ENCODE measurements at places on chromosomes 5 and 9.
A peak's percentile ranks its signal among the peaks of the same experiment; 100 is the strongest.

- DNase-seq, result no peak
Measured at GRCh38 chr5:153340738-153341137, 149.7 kb upstream of the GRIA1 start.

GRCh38 chr9:19554529-19554928 is 145.7 kb downstream of the ACER2 start:
- DNase-seq, result no peak

DNA sequence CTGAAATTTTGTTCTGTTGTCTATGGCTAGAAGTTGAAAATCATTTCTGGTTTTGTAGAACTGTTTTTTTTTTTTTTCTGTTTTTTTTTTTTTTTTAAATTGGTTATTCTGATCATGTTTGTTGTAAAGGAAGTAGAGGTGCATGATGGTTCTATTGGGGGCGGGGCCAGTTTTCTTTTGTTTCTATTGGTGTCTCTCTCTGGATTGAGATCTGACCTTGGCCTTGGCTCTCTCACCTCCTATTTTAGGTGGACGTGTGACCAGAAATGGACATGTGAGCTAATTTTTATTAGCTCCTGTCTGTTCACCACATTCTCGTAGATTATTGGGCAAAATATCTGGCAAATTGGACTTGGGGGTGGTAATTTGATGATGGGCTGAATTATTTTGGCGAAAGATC is 3.2 kb downstream of the ZNF618 start:
- no peak for DNase-seq

DNA sequence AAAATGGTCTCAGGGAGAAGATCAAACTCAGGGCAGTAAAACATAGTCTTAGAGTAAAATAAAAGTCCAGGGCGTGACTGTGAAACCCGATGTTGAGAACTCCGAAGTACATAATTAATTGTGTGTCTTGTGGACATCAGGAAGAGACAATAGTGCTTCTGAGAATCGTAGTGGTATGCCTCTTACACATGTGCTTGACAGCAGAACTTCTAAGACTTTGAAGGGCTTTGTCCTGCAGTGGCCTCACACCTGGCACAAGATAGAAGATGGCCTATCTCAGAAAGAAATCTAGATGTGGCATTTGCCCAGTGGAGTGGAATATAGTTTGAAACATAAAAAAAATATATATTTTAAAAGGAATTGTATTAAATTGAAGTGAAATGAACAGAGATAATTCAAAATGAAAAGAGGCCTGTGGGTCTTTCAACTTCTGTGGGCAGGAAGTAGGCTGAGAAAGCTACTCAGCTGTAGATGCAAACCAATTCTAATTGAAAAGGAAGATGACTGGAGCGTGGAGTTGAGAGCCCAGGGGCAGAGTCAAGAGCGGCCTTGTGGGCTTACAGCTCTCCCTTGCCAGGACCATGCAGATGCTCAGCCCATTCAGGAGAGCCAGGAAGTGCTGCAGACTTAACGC is 468.4 kb downstream of the KDM4C start:
- DNase-seq, result no peak

GRCh38 chr5:143164557-143164956 is 238.9 kb downstream of the NR3C1 start:
- DNase-seq, result peak; percentile 18

DNA sequence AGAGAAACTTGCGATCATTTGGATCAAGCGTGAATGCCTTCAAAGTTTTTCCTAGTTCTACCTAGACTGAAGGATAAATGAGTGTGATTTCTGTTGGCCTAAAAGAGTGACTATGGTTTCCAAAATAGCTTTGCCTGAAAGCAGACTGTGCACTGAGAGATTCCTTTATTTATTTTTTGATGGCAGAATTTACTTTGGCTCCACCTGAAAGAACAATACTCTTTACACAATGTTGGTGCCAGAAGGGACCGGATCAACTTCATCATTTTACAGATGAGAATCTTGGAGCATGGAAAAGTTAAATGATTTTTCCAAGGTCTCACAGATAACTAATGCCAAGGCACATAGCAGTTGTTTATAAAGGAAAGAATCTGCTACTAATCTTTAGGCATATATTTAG is 199.6 kb downstream of the KCTD16 start:
- no peak for DNase-seq

- no peak for DNase-seq
Measured at GRCh38 chr5:62312036-62312435, 6.0 kb downstream of the KIF2A start.

DNA sequence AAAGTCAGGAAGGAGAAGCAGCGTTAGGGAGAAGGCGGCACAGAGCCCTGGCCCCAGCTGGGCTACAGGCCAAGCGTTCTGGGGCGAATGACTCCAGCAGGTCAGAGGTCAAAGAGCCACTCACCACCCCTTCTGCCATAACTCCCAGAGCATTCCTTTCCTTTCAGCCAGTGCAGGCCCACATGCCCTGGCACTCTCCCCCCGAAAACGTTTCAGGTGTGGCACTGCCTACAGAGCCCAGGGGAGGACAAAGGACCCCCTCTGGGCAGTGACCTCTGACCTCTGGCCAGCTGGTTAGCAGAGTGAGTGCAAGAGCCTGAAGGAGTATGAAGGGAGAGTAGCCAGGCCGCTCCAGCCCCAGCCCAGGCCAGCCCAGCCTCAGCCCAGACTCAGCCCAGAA is 4.9 kb downstream of the ABCA2 start:
- no peak for DNase-seq

DNA sequence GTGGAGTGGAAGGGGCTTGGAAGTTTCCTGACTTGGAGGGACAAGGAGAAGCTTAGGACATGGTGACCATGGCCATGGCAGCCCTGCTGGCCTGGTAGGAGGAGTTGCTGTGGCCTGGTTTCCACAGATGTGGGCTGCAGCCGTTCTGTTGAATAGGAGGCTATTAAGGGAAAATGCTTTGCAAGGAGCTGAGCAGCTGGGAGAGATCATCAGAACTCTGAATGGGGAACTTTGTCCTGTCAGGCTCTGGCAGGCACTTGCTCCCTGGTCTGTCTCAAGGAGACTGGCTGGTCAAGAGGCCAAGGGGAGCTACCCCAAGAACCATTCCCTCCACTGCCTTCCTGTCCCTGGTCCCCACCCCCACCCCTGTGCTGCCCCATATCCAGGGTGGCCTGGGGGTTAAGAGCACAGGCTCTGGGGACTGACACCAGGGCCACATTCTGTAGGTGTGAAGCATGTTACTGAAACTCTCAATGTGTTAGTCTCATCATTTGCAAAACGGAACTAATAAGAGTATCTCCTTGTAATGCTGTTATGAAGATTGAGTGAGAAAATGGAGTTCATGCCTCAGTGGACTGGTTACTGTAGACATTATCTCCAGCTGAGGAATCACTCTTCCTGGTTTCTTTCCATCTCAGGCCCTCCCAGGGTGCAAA is 84.0 kb upstream of the ARAP3 start:
- no peak for DNase-seq

GRCh38 chr9:84101964-84102632 is 121.5 kb downstream of the RMI1 start:
- no peak for DNase-seq

DNA sequence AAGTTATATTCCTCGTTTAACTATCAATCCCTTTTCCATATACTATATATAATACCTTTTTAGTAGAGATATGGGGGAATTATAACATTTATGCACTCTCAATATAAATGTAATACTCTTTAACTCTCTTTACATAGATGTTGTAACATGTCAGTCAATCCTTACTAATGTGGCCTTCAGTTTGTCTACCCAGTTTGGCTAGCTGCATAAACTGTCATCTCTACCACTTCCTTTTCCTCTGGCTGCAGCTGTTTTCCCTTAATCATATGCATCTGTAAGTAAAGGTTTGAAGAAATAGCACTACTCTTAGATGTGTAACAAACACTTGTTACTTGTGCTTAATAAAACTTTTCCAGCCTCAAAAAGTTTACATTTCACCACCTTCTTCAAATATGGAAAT is 13.4 kb downstream of the ABHD17B start:
- DNase-seq, result no peak

GRCh38 chr5:90408571-90409317 is 812 bp downstream of the CETN3 start:
- DNase-seq, result no peak

DNA sequence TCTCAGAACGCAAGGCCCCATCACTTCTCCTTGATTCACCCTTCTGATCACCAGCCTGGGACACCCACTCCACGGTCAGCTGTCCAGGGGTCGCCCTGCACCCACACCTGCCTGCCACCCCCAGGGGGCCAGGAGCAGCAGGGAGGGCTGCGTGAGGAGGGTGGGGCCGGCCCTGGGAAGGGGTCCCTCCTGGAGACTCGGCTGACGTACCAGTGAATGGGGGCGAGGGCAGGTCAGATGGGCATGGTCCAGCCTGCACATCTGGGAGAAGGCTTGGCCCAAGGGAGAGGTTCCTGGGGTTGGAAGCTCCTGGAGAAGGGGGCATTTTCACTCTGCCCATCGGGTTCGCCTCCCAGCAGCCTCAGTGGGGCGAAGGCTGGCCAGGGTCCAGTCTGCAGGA is 21.8 kb upstream of the SARDH start:
- no peak for DNase-seq

DNA sequence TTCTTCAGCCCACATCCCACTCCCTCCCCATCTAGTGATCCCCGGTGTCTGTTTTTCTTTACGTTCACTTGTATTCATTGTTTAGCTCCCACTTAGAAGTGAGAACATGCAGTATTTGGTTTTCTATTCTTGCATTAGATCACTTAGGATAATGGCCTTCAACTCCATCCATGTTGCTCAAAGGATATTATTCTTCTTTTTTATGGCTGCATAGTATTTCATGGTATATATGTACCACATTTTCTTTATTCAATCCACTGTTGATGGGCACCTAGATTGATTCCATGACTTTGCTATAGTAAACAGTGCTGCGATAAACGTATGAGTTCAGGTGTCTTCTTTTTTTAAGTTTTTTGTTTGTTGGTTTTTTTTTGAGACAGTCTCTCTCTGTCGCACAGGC is 29.1 kb upstream of the CCNB1 start:
- DNase-seq, result no peak

- DNase-seq, result peak; percentile 63
Measured at GRCh38 chr9:115883467-115884329, 269.9 kb upstream of the PAPPA start.

DNA sequence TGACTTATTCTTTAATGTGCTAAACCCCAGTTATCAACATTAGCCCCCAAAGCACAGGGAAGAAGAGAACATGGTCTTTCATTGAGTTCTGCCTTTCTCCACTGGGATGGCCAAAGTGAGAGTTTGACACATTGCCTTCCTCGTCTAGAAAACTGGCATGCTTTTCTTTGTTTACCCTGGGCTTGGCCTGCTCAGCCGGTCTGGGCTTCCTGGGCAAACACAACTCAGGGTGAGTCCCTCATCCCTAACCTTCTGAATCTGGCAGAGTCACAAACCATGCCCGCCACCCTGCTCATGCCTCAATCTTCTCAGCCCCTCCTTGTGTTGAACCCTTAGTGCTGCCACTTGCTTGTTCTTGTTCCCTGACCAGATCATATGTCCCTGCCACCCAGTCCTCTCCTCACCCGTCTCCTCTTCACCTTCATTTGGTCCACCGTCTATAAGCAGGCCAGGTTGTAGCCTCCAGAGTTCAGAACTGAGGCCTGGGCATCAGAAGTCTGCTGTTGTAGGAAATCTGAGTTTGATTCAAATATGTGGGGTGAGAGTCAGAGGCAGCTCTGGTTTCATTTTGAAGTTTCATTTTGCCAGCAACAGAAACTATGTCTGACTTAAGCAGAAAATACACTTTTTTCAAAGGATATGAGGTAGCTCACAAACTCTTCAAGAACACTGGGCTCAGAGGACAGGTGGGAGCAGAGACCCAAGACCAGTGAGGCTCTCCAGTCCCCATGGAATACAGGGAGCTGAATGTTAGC is 217.6 kb downstream of the NDUFS4 start:
- no peak for DNase-seq

DNA sequence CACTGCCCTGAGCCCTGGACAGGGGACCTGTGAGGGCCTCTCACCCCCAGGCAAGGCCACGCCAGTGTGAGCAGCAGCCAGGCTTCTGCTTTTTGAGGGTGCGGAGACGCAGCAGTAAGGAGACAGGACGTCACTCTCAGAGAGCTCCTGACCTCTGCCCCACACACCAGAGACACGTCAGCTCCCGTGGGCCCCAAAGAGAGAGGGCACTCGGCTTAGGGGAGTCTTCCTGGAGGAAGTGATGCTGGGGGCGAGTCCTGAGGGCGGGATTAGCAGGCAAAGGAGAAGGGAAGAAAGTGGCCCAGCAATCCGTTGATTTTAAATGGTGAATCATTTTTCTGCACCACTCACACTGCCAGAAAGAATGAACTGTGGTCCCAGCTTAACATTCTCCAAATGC is 24.0 kb upstream of the SLC9A3 start:
- DNase-seq, result peak; percentile 8

GRCh38 chr5:1294206-1294834 is 548 bp downstream of the TERT start:
- no peak for DNase-seq

DNA sequence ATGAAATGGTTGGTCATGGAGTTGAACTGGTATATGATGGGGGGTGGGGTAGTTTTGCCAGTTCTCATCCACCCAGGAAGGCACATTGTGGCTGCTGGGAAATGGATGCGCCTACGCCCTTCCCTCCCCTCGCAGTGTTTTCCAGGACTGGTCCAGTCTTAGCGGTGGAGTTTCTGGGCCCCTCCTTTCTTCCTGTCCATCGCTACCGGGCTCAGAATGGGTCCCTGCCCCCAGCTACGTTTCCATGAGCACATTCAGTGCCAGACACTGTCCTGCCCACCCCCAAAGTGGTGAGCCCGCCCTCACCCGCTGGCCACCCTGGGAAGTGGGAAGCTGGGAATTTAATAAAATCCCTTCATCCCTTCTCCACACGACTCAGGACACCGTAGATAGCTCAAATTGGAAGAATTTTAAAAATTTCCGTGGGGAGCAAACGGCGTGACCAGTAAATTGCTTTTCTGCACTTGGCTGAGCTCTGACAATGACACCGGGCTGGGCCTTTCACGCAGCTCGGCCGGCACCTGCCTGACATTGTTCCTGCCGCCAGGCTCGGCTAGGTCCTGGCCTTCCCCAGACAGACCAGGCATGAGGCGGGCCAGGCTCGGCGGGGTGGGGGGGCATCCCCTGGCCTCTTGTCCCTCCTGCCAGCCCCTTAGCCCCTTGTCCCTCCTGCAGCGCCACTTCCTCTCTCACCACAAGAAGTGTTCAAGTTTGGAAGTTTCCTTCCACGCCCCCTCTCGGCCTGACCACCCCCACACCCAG is 3.6 kb downstream of the FGF18 start:
- no peak for DNase-seq

DNA sequence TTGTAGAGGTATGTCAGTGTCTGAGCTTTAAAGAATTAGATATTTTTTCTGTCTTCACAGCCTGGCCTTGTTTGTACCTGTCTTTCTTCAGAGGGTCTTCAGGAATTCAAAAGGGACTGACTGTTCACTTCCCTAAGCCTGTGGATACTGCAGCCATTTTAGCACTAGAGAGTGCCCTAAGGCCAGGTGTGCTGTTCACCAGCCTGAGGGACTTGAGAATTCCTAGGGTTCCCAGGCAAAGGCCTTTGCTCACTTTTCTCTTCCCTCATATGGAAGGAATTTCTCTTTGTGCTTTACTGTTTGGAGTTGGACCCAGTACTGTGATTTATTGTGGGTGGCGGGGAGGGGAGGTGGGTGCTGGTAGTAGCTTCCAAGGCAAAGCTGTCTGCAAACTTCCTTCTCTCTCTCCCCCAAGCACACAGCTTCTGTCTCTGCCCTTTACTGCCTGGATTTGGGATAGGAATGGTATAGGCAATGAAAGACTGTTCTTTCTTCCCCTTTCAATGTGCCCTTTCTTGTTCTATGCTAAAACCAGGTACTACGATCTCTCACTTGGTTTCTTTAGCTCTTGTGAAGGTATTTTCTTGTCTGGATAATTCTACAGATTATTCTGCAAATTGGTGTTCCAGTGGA is 9.7 kb upstream of the LRRC70 start:
- DNase-seq, result no peak
